Activated CD8-positive, alpha-beta T cell treated with anti-CD3 and anti-CD28 coated beads for 36 hours (primary cell): ENCODE measurements at places on chromosomes 5 and 9.

DNA sequence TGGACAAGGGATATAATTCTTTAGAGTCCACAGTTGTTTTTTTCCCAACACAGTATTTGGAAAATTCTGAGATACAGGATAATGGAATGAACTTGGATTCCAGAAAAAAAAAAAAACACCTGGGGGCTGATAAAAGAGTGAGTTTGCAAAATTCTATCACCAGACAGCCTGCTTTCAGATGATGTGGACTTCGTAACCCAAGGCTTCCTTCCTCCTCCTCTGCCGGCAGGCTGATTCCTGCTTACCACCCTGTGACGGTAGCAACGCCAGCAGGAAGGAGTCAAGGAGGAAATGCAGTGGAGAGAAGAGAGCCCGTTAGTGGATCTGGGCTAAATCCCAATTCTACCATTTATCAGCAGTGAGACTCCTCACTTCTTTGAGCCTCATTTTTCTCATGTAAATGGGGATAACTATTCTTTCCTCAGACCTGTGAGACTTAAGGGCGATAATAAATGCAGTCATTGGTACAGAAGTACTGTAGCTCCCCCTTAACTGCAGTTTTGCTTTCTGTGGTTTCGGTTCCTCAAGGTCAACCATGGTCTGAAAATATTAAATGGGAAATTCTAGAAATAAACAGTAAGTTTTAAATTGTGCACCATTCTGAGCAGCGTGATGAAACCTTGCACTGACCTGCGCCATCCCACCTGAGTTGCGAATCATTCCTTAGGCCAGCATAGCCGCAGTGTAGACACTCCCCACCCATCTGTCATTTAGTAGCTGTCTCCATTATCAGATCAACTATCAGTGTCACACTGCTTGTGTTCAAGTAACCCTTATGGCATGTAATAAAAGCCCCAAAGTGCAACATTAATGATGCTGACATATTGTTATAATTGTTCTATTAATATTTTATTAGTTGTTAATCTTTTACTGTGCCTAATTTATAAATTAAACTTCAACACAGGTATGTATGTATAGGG, 71.4 kb downstream of the DCP2 start:
- no peak overlapping the region for H3K4me3 ChIP-seq
- H3K27ac ChIP-seq: no peak overlapping the region
- no peak for DNase-seq
- no peaks in the 10 kb centered on the region for H3K27me3 ChIP-seq
- H3K36me3 ChIP-seq: no peaks in the 10 kb centered on the region

GRCh38 chr5:52895572-52896413, 93.4 kb upstream of the ITGA2 start:
- H3K36me3 ChIP-seq: peaks cover 1% of the 10 kb centered on the region
- H3K4me1 ChIP-seq: peaks cover 5% of the 10 kb centered on the region
- DNase-seq: no peak
- no peaks in the 10 kb centered on the region for H3K27me3 ChIP-seq
- H3K27ac ChIP-seq: no peak overlapping the region
- no peak overlapping the region for H3K4me3 ChIP-seq

- H3K27ac ChIP-seq: peak overlapping the region; percentile 1
- H3K4me3 ChIP-seq: no peak overlapping the region
- H3K27me3 ChIP-seq: no peaks in the 10 kb centered on the region
- peaks cover 41% of the 10 kb centered on the region for H3K36me3 ChIP-seq
Observed at GRCh38 chr9:128495804-128496417, 8.6 kb upstream of the GLE1 start.

DNA sequence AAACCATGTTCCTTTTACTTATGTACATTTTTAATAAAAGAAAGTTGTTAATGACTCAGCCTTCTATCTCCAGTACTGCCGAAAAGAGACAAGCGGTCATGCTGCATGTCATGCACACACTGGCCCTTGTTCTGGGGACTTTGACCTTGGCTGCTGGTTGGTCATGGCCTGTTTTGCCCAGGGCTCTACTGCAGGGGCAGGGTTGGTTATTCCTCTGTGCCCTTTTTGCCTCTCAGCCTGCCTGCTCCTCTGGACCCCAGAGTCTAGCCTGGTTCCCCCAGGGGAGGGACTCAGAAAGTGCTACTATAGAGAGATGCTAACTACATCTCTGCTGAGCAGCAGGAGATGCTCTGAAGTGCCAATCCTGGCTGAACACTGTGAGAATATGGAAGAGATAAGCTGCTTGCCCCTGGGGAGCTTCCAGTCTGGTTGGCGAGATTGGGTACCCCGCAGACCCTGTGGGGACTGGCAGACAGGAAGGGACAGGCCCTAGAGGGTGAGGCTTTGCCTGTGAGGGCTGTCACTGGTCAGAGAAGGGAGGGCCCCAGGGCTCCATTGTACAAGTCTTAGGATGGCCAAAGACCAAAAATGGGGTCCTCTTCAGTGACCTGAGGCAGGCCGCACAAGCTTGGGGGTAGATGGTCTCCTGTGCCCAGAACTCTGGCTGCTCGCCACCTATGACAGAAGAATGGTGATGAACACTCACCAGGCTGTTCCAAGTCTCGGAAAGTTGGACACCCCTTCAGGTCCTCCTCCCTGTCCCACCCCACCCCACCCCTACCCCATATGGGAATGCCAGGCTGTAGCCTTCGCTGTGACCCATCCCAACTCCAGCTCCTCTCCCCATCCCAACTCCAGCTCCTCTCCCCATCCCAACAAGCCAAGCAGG, 14.3 kb downstream of the IRF1 start:
- no peaks in the 10 kb centered on the region for H3K36me3 ChIP-seq
- no peak for DNase-seq
- H3K4me3 ChIP-seq: no peak overlapping the region
- H3K27ac ChIP-seq: peak overlapping the region; percentile 63
- peaks cover 74% of the 10 kb centered on the region for H3K4me1 ChIP-seq

- peaks cover 18% of the 10 kb centered on the region for H3K4me1 ChIP-seq
- H3K36me3 ChIP-seq: peaks cover 2% of the 10 kb centered on the region
- H3K4me3 ChIP-seq: no peak overlapping the region
Observed at GRCh38 chr9:5492965-5493678, 17.2 kb upstream of the PDCD1LG2 start.

DNA sequence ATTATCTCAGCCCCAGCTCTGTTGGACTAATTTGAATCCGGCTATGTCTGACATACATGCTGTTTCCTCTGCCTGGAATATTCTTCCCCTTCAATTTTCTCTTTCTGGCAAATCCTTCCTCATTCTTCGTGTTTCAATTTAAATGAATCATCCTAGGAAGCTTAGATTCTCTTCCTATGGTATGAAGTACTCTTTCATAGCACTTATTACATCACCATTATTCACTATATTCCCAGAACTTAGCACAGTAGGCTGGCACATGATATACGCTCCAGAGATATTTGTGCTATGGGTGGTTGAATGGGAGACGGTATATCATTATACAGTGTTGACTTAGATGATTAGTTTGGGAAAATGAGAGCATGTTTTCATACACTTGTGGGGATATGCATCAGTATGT, 91.0 kb upstream of the JAK2 start:
- no peak overlapping the region for H3K4me3 ChIP-seq
- no peaks in the 10 kb centered on the region for H3K4me1 ChIP-seq
- no peak for DNase-seq
- peaks cover 16% of the 10 kb centered on the region for H3K36me3 ChIP-seq
- no peak overlapping the region for H3K27ac ChIP-seq
- no peaks in the 10 kb centered on the region for H3K27me3 ChIP-seq

GRCh38 chr5:89769975-89770374, 639.6 kb downstream of the CETN3 start:
- no peak overlapping the region for H3K4me3 ChIP-seq
- H3K27me3 ChIP-seq: no peaks in the 10 kb centered on the region
- H3K27ac ChIP-seq: no peak overlapping the region
- DNase-seq: no peak
- no peaks in the 10 kb centered on the region for H3K4me1 ChIP-seq

GRCh38 chr9:123421801-123422455, 65.9 kb downstream of the CRB2 start:
- H3K27me3 ChIP-seq: no peaks in the 10 kb centered on the region
- DNase-seq: no peak
- peak overlapping the region; percentile 36 for H3K27ac ChIP-seq
- no peak overlapping the region for H3K4me3 ChIP-seq

GRCh38 chr5:35518104-35518503, 99.6 kb upstream of the SPEF2 start:
- no peak for DNase-seq
- no peak overlapping the region for H3K4me3 ChIP-seq
- H3K36me3 ChIP-seq: no peaks in the 10 kb centered on the region
- H3K4me1 ChIP-seq: no peaks in the 10 kb centered on the region

GRCh38 chr5:76696251-76696650, 19.7 kb upstream of the F2R start:
- no peak overlapping the region for H3K27ac ChIP-seq
- peaks cover 17% of the 10 kb centered on the region for H3K36me3 ChIP-seq
- H3K4me3 ChIP-seq: no peak overlapping the region
- peaks cover 8% of the 10 kb centered on the region for H3K4me1 ChIP-seq

GRCh38 chr9:73348471-73348870, 196.8 kb downstream of the ANXA1 start:
- no peak overlapping the region for H3K27ac ChIP-seq
- DNase-seq: no peak
- H3K27me3 ChIP-seq: no peaks in the 10 kb centered on the region
- no peaks in the 10 kb centered on the region for H3K4me1 ChIP-seq
- H3K36me3 ChIP-seq: no peaks in the 10 kb centered on the region

GRCh38 chr5:77282337-77283027, 72.0 kb downstream of the PDE8B start:
- peaks cover 2% of the 10 kb centered on the region for H3K27me3 ChIP-seq
- no peaks in the 10 kb centered on the region for H3K36me3 ChIP-seq
- H3K4me3 ChIP-seq: no peak overlapping the region
- peaks cover 7% of the 10 kb centered on the region for H3K4me1 ChIP-seq
- H3K27ac ChIP-seq: no peak overlapping the region
- no peak for DNase-seq

GRCh38 chr5:153523831-153524230, 33.4 kb downstream of the GRIA1 start:
- no peak overlapping the region for H3K27ac ChIP-seq
- no peak for DNase-seq
- no peaks in the 10 kb centered on the region for H3K4me1 ChIP-seq
- no peak overlapping the region for H3K4me3 ChIP-seq
- no peaks in the 10 kb centered on the region for H3K36me3 ChIP-seq
